ENCODE measurements at places on chromosomes 3 and 15.

- DNase-seq, result no peak
Measured at GRCh38 chr3:43411429-43411828, 125.1 kb downstream of the SNRK start.

- no peak for DNase-seq
Measured at GRCh38 chr3:85706130-85706529, 747.3 kb downstream of the CADM2 start.

DNA sequence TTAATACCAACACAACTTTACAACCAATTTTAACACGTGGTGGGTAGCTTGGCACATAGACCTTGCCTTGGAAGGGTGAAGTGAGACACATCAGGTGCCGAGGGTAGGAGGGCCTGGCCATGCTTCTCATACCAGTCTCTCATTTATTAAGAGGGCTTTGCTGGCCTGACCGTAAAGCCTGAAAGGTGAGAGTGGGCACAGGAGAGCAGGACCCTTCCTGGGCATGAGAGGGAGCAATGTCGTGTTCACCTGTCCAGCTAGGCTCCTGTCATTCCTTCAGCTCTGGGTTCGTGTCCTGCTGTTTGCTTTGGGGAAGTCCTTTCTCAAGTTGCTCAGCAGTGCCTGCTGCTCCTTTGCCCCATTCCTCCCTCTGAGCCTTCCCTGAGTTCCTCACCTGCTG lies 294.4 kb downstream of the EPHB1 start:
- no peak for DNase-seq

- no peak for DNase-seq
Measured at GRCh38 chr3:40237889-40238571, 71.5 kb upstream of the EIF1B start.

DNA sequence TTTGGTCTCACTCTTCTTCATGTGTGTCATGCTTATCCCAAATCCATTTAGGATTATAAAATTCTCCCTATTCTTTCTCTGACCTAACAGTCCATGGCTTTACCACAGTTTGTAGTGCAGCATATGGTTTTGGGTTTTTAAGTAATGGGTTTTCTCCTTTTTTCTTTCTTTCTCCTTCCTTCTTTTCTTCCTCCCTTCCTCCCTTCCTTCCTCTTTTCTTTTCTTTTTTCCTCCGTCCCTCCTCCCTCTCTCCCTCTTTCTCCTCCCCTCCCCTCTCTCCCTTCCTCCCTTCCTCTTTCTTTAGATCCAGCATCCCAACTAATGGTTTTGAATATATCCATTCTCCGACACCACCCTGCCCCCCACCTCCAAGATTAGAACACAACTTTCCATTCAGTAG lies 118.9 kb downstream of the RBPMS2 start:
- no peak for DNase-seq

DNA sequence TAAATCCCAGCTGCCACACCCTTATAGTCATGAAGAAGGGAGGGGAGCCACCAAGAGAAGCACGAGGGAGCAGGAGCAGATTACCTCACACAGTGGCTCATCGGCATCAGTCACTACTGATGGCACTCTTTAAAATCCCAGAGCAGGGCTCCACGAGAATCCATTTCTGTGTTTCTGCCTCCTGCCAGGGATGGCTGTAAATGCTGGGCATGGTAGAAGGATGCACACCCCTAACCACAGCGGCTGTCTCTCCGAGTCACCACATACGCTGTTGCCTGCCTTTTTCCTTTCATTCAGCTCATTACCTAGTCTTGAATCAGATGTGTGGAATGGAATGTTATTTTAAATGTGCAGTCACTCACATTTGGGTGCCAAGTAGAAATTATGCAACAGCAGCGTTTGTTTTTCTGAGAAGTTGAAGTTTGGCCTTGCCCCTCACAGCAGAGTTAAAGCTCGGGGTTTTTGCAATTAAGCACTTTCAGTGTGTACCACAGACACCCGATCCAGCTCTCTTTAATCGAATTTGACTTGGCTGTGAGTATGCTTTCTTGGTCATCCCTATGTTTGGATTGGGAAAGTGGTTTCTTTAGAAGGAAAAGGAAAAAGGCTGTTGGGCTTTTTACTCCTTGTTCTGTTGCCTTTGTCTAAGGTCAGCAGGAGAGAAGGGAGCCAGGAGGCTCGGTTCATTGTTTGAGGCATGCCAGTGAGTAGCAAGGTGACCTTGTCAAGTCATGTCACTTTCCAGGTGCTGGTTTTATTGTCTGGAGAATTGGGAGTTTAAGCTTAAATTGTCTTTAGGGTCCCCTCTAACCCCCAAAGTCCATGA lies 284.2 kb upstream of the TPM1 start:
- no peak for DNase-seq

GRCh38 chr3:63349583-63350573 lies 71.8 kb downstream of the SYNPR start:
- no peak for DNase-seq

DNA sequence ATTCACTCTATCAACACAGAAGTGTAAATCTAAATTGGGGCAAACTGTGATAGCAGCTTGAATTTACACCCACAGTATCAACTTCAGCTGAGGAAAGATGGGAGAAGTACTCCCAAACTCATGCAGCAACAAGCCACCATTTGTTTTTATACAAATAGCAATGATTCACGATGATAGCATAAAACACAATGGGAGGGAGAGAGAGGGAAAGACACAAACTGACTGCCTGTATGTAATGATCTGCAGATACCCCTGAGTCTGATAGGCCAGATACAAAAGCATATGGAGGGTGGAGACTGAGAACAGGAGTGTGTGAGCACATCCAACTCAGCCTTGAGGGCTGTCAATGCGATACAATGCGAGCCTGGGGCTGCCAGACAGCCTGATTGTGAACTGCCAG lies 79.2 kb downstream of the CNTN3 start:
- DNase-seq, result no peak

GRCh38 chr3:56926243-56926946 lies 124.6 kb upstream of the ARHGEF3 start:
- no peak for DNase-seq

GRCh38 chr3:71109241-71109976 lies 474.1 kb downstream of the FOXP1 start:
- no peak for DNase-seq

DNA sequence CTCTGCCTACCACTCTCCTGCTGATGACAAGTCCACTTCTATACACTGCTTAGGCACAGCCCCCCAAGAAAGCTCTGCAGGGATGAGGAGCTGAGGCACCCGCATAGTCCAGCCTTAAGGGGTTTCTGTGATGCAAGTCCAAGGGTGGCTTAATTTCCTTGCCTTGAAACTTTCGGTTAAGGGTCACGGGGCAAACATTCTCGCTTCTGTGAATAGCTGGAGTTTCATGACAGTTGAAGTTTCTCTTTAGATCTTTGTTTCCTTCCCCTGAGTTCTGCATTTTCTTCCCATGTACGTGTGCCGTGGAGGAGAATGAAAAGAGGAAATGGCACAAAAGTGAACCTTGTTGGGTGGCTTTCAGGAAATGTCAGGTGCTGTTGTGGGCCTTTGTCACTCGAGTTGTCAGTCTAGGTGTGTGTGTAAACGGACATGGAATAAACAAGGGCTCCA lies 7.0 kb downstream of the GPR160 start:
- no peak for DNase-seq

GRCh38 chr15:39320886-39321285 lies 260.0 kb upstream of the THBS1 start:
- no peak for DNase-seq

DNA sequence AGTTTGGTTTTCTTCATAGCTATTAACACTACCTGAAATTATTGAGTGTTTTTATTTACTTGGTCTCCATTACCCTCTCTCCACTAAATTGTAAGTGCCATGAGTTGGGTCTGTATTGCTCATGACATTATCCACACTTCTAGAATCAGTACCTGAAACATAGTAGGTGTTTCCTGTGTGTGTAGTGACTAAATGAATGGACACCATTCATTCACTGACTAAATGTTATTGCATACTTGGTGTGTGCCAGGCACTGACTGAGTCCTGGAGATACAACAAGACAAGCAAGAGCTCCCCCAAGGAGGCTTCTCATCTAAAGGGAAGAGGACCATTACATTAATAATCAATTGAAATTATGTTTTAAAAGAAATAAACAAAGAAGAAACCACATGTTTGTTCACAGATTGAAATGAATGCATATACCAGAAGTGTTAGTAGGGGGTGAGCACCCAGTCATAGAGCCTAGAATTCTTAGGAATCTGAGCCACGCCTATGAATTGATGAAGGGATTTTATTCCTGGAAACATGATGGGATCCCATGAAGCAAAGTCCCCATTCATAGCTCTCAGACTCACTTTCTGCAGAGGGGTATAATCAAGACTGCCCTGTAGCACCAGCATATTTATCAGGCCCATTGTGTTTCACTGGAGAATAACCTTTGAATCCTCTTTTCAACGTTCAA lies 31.7 kb upstream of the ATOSA start:
- DNase-seq, result no peak

DNA sequence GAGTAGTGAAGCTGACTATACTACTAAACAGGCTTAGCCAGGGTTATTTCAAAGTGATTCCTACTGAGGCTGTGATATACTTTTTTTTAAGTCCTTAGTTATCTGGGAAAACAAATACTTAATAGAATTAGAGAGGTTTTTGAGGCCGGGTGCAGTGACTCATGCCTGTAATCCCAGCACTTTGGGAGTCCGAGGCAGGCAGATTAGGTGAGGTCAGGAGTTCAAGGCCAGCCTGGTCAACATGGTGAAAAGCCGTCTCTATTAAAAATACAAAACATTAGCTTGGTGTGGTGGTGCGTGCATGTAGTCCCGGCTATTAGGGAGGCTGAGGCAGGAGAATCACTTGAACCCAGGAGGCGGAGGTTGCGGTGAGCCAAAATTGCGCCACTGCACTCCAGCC lies 34.2 kb downstream of the PRTG start:
- no peak for DNase-seq

- no peak for DNase-seq
Measured at GRCh38 chr15:65401611-65402240, 21.0 kb downstream of the IGDCC4 start.

GRCh38 chr15:86316726-86317383 lies 237.2 kb downstream of the AGBL1 start:
- no peak for DNase-seq

- no peak for DNase-seq
Measured at GRCh38 chr15:52734329-52734728, 55.1 kb upstream of the ATOSA start.

GRCh38 chr15:39140060-39140604 lies 440.7 kb upstream of the THBS1 start:
- no peak for DNase-seq

GRCh38 chr3:66014651-66015050 lies 24.1 kb downstream of the MAGI1 start:
- no peak for DNase-seq

DNA sequence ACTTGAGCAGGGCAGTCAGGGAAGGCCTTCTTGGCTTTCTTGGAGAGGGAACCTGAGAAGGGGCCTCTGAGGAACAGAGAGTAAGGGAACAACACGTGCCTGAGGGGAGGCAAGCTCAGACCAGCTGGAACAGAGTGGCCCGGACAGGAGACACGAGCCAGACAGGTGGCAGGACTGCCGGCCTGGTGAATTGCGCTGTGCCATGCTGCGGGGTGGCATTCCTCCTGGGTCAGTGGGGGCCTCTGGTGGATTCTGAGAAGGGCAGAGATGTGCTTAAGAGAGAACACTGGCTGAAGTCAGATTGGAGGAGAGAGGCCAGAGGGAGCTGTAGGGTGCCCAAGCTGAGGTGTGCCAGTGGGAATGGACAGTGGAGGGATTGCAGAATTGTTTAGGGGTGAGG lies 4.9 kb downstream of the CHAC1 start:
- no peak for DNase-seq

DNA sequence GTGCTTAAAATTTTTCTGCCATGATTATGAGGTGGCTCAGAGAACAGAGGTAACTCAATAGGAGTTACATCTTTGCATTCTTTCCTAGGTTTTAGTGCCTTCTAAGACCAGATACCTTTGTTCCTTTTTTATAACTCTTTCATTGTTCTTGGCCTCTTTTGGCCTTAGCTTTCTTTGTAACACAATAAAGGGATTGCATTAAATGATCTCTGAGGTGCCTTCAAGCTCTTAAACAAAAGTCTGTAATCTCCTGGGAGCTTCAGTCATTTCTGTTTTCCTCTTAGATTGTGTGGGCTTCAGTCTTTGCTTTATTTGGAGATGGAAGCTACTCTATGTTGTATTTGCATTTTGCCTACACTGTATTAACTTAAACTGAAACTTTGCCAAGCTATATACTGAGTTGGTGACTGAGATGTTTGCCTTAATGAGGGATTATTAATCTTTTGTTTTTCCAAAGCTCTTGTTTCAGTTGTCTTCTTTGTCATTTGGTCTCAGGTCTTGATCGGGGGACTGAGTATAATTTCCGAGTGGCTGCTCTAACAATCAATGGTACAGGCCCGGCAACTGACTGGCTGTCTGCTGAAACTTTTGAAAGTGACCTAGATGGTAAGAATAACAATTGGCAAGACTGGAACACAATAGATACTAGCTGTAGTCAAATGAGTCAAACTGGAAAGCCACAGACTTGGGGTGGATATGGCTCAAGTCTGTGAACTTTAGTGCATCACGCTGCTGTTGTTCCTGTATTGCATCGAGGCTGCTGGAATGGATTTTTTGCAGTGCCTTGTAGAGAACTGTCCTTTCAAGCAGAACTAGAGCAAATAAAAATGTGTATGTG lies 110.3 kb downstream of the HCN4 start:
- DNase-seq, result no peak

GRCh38 chr15:96804754-96805153 lies 474.3 kb downstream of the NR2F2 start:
- no peak for DNase-seq

- no peak for DNase-seq
Measured at GRCh38 chr3:107643038-107643883, 120.5 kb downstream of the BBX start.

GRCh38 chr3:107452436-107452835 lies 70.3 kb upstream of the BBX start:
- DNase-seq, result no peak

DNA sequence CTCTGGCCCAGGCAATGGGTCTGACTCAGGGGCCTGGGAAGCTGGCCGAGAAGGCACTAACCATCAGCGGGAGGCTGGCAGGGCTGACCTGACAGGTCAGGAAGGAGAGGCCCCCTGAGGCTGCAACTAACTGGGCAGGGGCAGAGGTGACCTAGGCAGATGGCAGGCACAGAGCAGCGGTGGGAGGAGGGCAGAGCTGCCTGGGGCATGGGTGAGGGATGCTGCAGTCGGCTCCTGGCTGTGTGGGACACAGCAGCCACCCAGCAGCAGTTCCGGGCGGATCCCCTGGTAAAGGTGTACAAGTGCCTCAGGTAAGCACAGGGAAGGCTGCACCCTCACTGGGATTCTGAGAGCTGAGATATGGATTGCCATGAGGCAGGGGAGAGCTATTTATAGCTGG lies 236.1 kb downstream of the OCA2 start:
- DNase-seq, result no peak

GRCh38 chr15:64017082-64017588 lies 29.1 kb downstream of the DAPK2 start:
- DNase-seq, result no peak

GRCh38 chr3:135471911-135472310 lies 493.6 kb upstream of the PPP2R3A start:
- DNase-seq, result no peak

DNA sequence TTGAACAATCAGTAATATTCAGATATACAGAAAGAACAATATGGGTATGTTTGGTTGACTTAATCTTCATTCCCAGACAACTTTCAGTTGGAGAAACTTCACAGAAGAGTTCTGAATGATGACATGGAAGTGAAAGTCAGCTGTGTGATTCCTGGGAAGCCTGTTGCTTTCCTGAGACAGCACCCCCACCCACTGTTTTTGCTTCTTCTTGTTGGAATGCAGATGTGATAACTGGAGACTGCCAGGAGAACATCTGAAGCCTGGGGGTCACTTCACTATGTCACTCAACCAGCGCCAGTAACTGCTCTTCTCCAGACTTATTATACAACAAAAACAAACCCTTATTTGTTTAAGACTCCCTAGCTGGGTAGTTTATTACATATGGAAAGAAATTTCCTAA lies 599.4 kb downstream of the ZIC1 start:
- no peak for DNase-seq
